NCI-H1048 (cell line): ENCODE measurements at places on chromosomes 11 and 22.

DNA sequence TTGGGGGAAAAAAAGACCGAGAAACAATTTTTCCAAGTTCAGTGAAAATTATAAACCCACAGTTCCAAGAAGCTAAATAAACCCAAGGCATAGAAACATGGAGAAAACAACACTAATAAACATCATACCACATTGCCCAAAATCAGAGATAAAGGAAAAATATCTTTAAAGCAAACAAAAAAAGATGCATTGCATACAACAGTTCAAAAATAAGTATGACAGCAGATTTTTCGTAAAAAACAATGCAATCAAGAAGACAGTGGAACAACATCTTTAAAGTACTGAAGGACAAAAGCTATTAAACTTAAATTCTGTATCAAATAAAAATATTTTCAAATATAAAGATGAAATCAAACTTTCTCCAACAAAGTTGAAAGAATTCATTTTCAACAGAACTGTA is 921.3 kb downstream of the METTL15 start:
- DNase-seq, result no peak

GRCh38 chr22:30830907-30831306 is 136.2 kb downstream of the OSBP2 start:
- no peak for DNase-seq

GRCh38 chr11:12174477-12175143 is 64.2 kb downstream of the MICAL2 start:
- no peak for DNase-seq

GRCh38 chr11:78189174-78189724 is 530 bp downstream of the USP35 start:
- no peak for DNase-seq

- no peak for DNase-seq
Measured at GRCh38 chr11:45676522-45677095, 11.2 kb upstream of the CHST1 start.
